Progenitor cell of endocrine pancreas (in vitro differentiated cells): ENCODE measurements at places on chromosomes 3 and 15. TPM values are rescaled to one million over a fixed set of nuclear protein-coding genes. Genes with fewer than 3 reads are reported as not detected.

The SEC62 gene
- 94.6 and 103 TPM in 2 replicates for total RNA-seq

DNA sequence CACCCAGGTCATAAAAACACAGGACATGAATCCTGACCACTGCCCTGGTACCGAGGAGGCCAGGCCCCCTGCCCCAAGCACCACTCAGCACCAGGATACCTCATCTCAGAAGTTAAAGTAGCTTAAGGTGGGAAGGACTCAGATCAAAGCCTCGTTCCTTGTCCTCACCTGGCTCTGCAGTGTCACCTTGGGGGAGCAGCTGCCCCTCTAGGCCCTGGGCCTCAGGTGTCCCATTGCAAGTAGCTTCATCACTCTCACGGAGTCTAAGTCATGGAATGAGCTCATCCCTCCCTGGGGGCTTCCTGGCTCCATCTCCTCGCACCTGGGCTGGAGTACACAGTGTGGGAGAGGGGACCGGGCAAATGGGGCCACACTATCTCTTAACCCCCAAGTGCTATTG lies 148.0 kb downstream of the TPRA1 start:
- no peak for DNase-seq

DNA sequence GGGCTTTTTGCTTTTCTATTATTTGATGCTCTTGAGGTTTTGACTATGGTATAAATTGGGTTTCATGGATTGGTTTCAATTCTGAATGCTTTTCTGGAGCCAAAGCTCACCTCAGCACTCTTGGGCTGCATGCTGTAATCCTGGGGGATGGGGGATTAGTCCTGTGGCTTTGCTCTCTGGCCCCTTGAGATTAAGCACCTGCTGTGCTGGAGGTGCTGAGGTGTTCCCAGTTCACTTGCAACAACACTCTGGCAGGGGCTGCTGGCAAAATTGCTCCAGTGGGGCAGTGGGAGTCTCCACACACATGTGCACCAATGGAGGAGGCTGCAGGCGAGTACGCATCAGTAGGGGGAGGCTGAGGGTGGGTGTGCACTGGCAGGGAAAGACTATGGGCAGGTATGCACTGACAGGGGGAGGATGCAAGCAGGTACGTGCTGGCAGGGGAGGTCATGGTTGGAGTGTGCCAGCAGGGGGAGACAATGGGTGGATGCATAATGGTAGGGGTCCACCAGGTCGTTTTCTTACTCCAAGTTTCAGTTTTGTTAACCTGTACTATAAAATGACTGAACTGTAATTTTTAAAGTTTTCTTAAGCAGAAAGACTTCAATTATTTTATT lies 489.2 kb downstream of the FGF12 start:
- no peak for DNase-seq

DNA sequence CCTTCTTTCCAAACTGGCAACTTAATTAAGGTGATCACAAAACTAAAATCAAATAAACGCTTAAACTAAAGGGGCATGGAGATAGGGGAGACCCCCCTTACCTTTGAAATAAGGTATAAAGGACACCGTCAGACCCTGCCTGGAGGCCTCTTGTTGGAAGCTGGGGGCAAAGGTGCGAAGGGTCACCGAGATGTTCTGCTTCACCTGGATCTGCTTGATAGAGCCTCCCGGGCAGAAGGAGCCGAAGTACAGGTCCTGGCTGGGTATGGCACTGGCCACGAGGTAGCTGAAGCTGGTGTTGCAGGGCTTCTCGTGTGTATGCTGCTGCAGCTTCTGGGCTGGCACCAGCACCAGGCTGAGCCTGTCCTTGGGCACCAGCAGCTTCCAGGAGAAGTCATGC lies 53.0 kb downstream of the CDCP1 start:
- DNase-seq = no peak

DNA sequence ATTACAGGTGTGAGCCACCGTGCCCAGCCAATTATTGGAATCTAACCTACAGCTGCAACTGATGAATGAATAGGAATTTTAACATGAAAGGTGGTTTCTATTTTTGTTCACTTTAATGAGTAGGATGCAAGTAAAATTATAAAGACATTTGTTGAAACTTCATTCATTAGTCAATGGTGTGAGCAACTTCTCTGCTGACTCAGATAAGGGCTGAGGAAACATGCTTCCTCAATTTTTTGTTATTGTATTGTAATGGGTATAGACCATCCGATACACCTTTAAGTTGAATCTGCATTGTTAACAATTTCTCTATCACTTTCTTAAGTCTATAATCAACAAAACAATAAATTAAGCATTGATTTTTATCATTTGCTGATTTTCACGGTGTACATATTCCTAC lies 127.8 kb downstream of the STAG1 start:
- no peak for DNase-seq

- DNase-seq = no peak
These were observed 1.0 kb upstream of the DLL4 start for GRCh38 chr15:40927873-40928806.

DNA sequence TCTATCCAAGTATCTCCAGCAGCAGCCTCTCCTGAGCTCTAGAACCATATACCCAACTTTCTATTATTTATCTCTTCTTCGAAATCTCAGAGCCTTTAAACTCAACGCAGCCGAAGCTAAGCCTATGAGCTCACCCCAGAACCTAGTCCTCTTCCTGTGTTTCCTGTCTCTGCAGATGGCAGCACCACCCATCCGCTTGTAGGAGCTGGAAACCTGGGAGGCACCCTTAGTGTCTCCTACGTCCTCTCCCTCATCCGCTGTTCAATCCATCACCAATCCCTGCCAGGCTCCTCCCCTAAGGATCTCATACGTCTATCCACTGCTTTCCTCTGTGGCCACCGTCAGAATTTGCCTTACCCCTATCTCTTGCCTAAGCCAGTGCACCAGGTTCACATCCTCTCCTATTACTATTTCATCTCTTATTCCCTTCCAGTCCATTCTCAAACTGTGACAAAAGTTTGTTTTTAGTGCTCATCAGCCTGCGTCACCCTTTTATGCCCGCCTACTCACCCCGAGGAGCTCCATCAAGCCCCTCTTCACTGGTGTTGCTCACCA lies 9.6 kb downstream of the VGLL4 start:
- DNase-seq = no peak

The TRH gene
- 0.24 and 0.36 TPM in 2 replicates for total RNA-seq

DNA sequence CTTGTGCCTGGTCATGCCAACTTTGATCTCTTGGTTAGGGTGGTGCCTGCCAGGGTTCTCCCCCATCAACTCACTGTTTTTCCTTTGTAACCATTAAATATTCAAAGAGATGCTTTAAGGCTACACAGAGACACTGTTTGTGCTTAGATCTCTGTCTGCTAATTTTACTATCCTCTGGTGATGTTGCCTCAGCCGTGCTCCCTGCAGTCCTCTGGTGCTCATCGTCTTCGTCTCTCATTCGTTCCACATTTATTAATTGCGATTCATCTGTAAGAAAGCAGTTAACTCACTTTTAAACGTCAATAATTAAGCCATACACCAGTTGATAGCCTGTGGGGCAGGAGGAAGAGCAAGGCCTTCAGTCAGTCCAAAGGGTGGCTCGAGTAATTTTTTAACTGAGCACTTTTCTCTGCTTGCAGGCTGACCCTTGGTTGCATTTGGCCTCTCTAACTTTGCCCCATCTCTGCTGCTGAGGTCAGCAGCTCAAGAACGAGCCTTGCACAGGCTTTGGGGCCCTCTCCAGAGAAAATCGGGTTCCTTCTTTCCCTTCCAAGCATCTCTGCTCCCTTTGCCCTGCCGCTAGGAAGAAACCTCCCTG lies 62.9 kb downstream of the KLF15 start:
- DNase-seq = no peak

DNA sequence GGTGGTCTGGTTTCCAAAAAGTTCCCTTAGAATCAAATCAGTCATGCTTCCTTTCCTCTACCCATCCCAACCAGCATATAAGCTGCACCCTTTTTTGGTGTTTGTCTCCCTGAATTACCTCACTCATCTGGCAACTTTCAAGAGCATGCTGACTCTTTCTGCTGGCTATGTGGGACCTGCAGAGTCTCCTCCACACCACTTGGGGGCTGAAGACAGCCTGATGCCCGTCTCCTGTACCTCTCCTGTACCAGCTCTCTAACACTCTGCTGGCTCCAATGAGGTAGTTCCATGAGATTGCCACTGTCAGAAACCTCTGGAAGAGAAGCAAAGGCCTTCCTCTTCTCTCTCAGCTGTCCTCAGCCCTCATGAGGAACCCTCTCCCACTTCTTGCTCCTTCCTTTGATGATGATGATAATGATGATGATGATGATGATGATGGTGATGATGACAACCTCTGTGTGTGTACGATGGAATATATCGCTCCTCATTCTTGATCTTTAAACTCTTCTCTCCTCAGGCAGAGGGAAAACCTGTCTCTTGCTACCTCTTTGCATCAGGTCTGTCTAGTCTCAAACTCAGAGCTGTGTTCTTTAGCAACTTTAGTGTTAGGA lies 257.5 kb downstream of the ZNF621 start:
- DNase-seq = no peak

The EXD1 gene
- not detected in 2 replicates for total RNA-seq

The NR2E3 gene
- 0.47 TPM in 1 of 2 replicates, not detected in the other for total RNA-seq

DNA sequence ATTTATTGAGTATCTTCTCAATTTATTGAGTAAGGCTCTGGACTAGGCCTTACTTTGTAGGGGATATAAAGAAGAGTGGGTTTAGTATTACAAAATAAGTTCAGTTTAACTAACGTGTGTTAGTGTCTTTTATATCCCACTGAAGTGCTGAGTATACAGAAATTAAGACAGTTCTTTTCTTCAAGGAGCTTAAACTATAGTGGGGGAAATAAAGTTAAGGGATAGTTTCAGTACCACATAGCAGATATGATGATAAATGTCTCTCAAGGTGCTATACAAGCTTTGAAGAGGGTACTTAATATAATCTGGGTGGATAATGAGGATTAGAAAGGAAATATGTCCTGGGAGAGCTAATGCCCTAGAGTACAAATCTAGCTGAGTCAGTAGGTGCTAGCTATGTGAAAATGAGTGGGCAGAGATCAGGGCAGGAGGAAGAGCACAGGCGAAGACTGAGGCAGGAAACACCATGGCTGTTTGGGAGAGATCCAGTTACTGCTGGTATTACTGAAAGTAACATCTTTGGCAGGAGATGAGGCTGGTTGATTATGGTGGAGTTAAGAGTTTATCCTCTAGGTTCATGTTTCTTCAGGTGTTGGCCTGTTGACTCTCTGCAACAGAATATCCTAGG lies 46.0 kb downstream of the TEX9 start:
- DNase-seq = no peak

DNA sequence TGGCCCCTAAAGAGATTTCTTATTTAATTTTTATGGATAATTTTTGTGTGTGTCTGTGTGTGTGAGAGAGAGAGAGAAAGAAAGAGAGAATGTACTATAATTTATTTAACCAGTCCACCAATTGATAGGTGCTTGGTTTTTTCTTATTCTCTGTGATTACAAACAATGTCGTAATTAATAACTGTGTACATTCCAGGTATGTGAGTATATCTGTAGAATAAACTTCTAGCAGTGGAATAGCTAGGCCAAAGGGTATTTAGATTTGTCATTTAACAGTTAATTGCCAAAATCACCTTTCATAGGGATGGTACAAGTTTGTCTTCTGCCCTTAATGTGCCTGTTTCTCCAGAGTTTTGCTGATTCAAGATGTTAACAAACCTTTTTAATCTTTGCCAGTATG lies 35.3 kb downstream of the FOXL2 start:
- no peak for DNase-seq

The FBXL22 gene
- total RNA-seq = 0.29 and 0.31 TPM in 2 replicates

The MESP2 gene
- not detected in 2 replicates for total RNA-seq

GRCh38 chr3:4817128-4817527 lies 162.1 kb upstream of the BHLHE40 start:
- no peak for DNase-seq

- no peak for DNase-seq
These were observed 50.3 kb downstream of the CMTM8 start for GRCh38 chr3:32288819-32289218.

DNA sequence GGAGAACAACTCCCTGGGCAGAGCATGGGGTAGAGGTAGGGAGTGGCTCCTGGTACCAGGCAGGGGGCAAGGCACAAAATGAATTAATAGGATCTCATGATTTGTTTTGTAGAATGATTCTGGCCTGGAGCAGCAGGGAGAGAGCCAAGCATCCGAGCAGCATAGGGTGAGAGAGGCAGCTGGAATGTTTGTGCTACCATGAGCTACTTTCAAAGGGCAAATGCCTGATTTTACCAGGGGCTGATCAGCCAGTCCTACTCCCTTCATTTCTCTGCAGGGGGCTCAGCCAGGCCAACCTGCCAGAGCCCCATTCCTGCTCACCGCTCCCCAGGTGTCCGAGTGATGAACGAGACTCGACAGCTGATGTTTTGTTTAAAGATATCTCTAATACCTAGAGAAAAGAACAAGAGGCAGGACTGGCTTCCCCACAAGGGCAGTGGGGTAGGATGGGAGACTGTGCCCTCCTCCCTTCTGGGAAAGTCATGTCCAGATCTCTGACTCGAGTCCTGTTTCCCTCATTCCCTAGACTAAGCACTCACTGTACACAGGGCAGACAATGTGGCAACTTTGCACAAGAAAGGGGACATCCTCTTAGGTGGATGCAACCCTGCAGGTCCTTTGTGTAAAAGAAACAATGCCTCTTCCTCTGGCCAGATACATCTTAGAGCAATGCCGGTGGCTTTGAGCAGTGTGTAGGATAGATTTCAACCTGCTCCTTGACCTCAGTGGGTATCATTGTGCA lies 12.9 kb downstream of the DUOX2 start:
- DNase-seq = no peak

DNA sequence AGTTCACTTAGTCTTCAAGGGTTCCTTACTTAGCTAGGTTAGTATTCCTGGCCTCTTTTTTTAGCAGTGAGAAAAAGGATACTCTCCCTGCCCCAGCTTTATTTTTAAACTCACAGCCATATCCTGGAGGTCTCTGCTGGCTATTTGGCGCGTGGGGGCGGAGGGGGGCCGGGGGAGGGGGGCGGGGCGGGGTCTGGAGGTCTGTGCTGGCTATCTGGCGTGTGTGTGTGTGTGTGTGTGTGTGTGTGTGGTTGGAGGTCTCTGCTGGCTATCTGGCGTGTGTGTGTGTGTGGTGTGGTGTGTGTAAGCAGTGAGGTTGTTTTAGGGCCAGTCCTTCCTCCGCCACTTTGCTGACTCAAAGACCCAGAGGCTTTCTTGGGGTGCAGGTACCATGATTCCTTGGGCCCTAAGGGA lies 579 bp upstream of the PLAAT1 start:
- no peak for DNase-seq

The FAM3D gene
- total RNA-seq = not detected in 2 replicates

DNA sequence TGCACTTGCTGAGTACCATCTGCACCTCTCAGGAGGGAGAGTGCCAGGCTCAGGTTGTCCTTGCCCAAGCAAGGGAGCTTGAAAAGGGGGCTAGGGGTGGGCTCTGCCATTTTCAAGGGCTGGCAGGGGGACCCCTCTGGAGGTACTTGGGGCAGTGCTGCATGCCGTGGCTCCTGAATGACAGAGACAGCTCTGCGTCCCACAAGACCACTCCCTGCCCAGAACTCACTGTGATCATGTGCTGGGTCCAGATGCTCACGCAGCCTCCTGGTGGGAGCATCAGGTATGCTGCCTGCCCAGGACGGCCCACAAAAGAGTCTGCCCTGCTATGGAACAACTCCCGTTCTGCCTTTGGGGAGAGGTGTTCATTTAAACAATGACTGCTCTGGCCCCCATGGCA lies 165.2 kb downstream of the GOLGA6L4 start:
- no peak for DNase-seq

The GOLGA6L7 gene
- total RNA-seq = not detected in 2 replicates

GRCh38 chr3:151265166-151265565 lies 13.2 kb downstream of the P2RY14 start:
- no peak for DNase-seq

The SEMA3G gene
- 0.79 and 1.1 TPM in 2 replicates for total RNA-seq

The ERICH6 gene
- total RNA-seq = 0.49 TPM in 1 of 2 replicates, not detected in the other

GRCh38 chr3:89332386-89332785 lies 225.0 kb downstream of the EPHA3 start:
- DNase-seq = no peak

- no peak for DNase-seq
These were observed 330.9 kb downstream of the SHQ1 start for GRCh38 chr3:72517336-72517735.
